Stimulated activated naive CD4-positive, alpha-beta T cell treated with Interleukin-2 at 50 U/mL for 16 hours (primary cell): ENCODE measurements at places on chromosomes 4 and X.

DNA sequence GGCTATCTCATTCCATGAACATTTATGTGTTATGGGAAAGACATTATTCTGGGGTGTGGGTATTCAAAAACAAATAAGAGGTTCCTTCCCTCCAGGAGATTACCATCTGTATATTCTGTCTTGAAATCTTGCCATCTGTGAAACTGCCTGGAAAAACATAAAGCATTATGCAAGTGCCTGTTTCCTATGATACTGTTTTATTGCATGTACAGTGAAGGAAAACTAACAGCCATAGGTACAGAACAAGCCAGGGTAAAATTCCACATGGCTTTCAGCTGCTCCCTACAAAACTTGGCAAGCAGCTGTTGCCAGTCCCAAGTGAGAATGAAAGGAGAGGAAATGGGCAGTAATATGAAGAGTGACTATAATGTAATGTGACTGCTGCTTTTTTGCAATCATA is 136.0 kb downstream of the GUCY2F start:
- no peak for DNase-seq

- no peak for DNase-seq
Measured at GRCh38 chr4:25908491-25908901, 5.5 kb upstream of the SMIM20 start.

- DNase-seq: peak; percentile 13
Measured at GRCh38 chrX:25015486-25016360, at the start of gene ARX. Gene ARX (minus strand): TSS chrX:25015965. CDS start chrX:25015737, 228 bp downstream.

- DNase-seq: no peak
Measured at GRCh38 chrX:7446815-7447214, 298.9 kb upstream of the PUDP start.

GRCh38 chrX:47574076-47574546 is 8.1 kb upstream of the TIMP1 start:
- DNase-seq: no peak

- DNase-seq: no peak
Measured at GRCh38 chr4:144750348-144750747, 104.4 kb downstream of the HHIP start.
